Cardiac muscle cell (in vitro differentiated cells and primary cell): ENCODE measurements at places on chromosomes 16 and 17.
A peak's percentile ranks its signal among the peaks of the same experiment; 100 is the strongest.

DNA sequence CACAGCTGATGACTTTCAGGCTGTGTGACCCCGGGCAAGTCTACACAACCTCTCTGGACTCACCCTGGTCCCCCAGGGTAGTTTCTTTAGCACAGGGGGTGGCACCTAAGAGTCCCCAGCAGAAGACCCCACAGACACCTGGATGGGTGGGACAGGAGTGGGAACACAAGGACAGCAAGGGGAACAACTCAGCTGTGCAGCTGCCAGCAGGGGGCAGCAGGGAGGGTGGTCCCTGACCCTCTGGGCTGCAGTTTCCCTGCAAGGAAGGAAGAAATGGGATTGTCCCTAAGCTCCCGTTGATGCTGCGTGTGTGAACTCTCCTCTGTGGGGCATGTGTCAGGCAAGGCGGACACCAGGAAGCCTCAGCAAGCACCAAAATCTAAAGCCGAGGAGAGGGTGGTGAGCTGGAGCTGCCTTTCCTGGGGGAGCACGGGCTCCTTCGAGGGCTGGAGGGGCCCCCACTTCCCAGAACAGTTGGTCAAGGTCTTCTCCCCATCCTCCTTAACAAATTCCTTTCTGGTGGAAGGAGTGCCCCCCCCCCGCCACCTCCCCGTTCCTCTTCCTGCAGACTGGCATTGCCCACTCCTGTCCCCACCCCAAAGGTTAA, 24.1 kb upstream of the CDH5 start:
- peak; percentile 38 for DNase-seq

DNA sequence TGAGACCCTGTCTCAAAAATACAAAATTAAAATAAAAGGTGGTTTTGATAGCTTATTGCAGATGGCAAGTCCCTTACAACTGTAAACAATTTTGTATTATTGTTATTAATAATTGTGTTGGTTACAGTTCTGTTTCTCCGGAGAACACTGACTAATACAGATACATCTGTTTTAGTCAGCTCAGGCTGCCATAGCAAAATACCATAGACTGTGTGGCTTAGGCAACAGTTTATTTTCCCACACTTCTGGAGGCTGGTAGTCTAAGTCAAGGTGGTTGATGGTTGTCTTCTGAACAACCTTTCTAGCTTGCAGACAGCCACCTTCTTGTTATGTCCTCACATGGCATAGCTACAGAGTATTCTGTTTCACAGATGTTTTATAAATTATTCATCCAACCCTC, 14.2 kb upstream of the IL21R start:
- DNase-seq = no peak

DNA sequence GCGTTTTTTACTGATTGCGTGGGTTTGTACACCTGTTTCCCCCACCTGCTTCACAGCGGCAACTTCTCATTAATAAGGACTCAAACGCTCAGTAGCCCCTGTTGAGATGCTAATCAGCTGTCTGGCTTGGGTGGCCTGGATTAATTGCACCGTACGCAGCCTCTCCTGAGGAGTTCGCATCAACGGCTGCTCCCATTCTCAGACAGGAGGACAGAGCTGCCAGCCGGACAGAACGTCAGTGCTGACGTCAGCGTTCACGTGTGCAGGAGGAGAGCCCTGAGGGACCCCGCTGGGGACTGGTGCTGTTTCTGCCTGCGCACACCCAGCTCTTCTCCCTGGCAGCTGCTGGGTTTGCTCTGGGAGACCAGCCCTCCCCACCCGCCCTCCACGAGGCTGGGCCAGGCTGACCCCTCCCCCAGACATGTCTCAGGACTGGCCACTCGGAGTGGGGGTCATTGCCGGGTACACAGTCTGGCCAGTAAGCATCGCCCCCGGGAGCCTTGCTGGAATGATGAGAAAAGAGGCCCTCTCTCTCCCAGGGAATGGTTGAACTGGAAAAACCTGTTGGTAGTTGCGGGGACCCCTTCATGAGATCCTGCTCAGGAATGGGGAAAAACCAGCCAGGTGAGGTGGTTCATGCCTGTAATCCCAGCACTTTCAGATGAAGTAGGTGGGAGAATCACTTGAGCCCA, 5.7 kb upstream of the BANP start:
- DNase-seq = peak; percentile 42

GRCh38 chr17:3524024-3524423, 33.6 kb downstream of the TRPV3 start:
- no peak for DNase-seq

DNA sequence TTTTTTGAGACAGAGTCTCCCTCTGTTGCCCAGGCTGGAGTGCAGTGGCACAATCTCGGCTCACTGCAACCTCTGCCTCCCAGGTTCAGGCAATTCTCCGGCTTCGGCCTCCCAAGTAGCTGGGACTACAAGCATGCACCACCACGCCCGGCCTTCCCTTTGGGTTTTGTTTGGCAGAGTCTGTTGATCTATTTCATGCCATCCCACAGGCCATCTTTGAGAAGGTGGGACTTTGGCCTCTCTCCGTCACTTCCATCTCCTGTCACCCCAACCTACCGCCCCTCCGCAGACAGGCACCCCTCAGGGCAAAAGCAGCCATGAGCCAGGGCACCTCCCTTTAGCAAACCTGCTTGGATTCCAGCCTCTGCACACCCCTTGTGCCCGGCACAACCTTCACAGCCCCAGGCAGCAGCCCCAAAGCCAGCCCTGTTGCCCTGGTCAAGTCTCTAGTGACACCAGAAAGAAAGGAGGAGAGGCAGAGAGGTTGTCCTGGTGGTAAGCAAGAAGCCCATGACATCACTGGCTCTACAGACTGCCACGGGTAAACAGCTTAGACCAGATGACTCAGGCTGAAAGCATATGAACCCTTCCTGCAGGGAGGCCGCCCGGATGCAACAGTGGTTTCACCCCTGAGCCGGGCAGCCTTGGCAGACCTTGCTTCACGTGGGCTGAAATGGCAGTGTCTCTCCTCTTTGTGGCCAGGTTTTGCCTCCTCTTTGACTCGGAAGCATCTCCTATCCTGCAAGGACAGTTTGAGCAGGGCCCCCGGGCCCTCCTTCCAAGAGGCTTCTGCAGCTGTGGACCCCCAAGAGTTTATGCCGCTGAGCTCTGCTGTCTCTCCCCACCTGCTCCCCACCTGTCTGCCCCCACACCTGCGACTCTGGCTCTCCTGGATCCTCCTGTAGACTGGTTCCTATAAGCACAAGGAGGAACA, 8.1 kb upstream of the TIMP2 start:
- DNase-seq = no peak

DNA sequence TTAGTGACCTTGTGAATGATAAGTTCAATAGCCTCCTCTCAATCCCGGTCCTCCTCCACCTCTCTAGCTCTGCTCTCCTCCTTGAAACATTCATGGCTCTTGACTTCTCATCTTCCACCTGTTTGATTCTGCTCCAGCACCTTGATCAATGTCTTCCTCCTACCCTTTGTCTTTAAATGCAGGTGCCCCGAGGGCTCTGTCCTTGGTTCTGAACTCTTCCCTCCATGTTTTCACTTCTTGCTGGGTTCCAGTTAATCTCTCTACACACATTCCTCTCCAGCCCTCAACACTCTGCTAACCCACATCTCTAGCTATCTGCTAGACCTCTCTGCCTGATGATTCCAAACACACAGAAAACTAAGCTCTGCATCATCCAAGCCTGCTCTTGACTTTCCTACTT, 13.4 kb downstream of the CD300E start:
- DNase-seq = no peak

- DNase-seq = no peak
Observed at GRCh38 chr16:79519448-79519847, 81.1 kb downstream of the MAF start.

DNA sequence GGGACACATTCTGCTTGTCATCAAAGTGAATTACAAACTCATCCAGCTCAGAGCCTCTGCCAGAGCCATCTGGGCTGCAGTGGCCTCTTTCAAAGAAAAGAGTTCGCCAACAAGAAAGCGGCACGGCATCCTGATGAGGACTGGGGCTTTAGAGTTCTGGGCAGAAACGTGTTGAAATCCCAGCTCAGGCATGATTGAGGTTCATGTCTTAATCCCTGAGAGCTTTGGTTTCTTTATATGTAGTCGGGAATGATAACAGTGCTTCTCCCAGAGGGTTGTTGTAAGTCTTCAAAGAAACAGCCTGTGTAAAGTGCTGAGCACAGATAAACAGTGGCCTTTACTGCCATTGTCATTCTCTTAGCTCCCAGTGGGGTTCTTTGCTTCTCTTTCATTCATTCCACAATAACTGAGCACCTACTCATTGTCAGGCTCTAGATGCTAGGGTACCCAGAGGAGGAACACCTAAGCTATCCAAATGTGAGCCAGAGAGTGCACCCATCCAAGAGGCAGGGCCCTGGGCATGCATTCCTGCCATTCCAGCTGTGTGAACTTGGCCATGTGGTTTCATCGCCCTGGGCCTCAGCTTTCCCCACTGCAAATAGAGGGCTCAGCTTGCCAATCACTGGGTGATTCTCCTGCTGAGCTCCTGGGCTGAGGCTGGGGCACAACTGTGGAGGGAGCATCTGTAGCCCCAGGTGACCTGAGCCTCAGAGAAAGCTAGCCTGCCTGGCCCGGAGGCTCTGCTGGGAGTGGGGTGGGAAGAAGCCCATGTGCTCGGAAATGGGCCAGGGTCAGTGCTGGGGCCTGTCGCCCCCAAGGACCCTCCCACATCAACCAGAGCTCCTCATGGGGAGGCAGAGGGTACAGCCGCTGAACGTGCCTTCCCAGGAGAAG, 38.3 kb upstream of the CRHR1 start:
- no peak for DNase-seq

DNA sequence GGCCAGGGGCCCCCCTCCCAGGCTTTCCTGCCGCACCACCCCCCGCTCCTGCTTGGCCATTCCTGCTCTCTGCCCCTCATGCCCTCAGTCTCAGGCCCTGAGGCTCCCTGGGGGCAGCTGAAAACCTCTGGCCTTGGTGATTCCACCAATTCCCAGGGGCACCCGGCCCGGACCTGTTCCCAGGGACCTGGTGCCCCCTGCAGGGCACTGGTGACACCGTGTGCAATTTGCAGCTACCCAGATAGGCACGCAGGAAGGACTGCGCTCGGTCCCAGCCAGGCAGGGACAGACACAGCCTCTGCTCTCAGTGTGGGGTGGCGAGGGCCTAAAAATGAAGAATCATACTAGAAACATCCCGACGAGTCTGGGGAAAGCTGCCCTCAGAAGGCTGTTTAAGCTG, 13.4 kb downstream of the WFDC1 start:
- DNase-seq = peak; percentile 62

GRCh38 chr16:85554889-85555718, 58.0 kb upstream of the GSE1 start:
- peak; percentile 86 for DNase-seq

- no peak for DNase-seq
Observed at GRCh38 chr16:84207879-84208278, 16.9 kb downstream of the ADAD2 start.

DNA sequence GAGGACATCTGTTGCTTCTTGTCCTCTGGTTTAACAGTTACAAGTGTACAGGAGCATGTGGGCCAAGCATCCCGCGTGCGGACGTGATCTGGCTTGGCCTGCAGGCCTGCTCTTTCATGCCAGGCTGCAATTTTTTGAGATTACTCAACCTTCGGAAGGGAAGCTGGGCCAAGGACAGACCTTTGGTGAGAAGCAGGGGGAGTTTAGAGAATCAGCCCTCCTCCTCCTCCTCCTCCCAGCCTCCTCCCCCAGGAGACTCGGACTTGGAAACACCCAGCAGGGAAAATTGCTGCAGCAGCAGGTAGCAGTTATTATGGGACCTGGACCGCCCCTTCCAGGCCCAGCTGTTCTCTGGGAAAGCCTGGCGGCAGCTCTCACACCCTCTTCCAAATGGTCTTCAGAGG, 5.1 kb upstream of the KLHL36 start:
- peak; percentile 92 for DNase-seq

DNA sequence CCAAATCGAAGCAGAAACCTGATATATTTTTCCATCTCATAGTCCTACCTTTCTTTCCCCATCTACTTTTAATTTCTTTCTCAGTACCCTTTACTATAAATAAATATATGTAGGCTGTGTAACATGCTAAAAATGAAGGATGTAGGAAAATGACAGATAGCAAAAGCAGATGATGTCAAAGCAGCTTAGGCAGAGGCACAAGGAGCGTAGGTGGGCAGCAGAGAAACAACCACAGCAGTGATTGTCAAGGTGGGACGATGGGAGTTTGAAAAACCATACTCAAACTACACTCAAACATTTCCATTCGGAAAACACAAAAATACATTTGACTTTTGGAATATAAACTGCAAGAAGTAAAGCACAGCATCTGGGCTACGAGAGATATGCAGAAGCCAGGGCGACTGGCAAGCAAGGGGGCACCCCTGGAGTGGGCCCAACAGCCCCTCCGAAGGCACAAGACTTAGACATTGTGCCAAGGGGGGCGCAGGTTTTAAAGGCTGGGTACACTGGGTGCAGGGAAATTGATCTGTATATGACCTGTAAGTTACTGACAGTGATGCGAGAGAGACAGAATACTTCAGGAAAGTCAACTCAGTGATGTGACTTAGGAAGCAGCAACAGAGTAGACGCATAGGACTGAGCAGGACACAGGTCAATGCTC, 31.1 kb downstream of the SNN start:
- DNase-seq = no peak

DNA sequence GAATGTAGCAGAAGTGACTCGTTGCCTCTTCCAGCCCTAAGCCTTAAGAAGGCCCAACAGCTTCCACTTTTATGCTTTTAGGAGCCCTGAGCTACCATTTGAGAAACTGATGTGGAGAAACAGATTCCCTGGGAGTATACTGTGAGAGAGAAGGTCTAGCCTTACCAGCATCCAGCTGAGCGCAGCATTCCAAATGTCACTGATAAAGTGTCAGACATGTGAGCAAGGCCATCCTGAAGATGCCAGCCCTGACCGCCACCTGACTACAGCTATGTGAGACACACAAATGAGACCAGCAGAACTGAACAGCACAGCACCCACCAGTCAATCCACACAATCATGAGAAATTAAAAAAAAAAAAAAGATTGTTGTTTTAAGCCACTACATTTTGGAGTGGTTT, 18.6 kb upstream of the MED13 start:
- DNase-seq = no peak

GRCh38 chr17:78211032-78211431, 3.0 kb upstream of the BIRC5 start:
- DNase-seq = no peak

GRCh38 chr17:21508211-21508610, 132.1 kb downstream of the KCNJ12 start:
- DNase-seq = no peak

DNA sequence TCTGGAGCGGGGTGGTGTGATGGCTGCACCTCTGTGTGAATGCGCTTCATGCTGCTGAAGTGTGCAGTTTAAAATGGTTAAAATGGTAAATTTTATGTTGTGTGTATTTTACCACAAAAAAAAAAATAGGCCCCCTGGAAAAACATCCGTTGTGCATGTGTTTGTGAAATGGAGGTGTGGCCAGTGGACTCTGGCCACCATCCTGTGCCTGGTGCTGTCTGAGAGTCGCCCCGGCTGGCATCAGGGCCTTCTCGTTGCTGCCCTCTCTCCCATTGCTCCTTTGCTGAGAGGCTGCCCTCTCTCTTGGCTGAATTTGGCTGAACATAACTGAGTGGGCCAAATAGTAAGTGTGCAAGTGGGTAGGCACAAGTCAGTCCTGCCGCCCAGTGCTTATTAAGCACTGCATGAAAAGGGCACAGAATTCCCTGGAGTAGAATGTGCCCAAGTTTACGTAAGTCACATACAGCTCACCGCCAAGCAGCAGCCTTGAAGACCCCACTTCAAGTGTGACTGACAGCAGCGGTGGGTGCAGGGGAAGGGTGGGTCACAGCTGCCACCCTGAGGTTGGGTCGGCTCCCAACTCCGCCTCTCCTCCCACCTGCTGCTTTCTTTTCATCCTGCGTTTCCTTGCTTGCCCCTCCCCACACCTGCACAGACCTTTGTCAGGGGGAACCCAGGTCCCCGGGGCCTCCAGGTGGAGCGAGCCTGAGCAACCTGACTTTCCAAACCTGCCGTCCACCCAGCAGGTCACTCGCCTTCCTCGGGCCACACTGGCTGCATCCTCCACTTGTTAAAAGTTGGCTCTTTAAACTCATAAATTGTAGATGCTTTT, 46.8 kb downstream of the FOXK2 start:
- DNase-seq = no peak
